ENCODE measurements at places on chromosomes 3 and 15.

DNA sequence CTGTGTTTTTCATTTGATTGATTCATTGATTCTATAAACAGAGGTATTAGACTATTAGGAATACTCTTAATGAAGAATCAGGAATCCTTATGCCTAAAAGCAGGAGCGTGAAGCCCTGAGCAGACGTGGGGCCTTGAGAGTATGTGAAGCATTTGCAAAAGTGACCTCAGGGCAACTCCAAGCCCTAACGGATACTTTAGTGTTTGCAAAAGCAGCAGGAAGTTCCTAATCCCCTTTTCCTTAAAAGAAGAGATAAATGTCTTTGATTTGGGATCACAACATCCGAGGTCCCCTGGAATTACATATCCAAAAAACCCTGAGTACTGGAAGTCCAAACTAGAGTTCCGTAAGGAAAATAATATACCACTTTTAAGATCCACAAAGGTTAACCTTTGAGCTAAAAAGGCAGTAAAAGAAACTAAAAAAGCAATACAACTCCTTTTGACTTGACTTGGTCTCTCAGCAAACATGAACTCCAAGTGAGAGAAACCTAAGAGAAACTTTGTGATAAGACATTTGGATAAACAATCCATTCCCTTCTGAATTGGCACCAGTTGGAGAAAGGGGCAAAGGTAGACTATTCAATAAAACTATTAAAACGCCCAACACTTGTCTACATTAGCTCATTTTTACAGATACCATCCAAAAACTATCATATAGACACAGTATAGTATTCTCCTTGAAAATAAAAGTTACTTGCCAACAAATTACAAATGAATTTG, 27.4 kb downstream of the PRTG start:
- H3K4me1 ChIP-seq, result no peaks in the 10 kb centered on the region
- no peak for DNase-seq
- H3K36me3 ChIP-seq, result no peaks in the 10 kb centered on the region
- no peak overlapping the region for H3K27ac ChIP-seq
- no peak overlapping the region for H3K4me3 ChIP-seq
- H3K27me3 ChIP-seq, result no peaks in the 10 kb centered on the region

DNA sequence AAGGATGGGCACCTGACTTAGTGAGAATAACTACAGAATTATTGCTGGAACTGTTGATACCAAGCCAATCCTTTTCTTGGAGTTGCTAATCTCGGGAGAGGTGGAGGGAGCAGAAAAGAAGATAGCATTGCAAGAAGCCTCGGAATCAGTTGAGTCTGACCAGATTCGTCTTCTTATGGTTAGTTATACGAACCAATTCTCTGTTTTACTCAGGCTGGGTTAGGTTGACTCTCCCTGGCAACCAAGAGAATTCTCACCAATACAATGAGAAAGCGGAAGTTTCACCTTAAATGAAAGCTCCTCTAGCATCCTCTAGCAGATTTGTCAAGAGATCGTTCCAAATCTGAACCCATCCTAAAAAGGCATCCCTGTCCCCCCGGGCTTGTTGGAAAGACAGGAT, 43.5 kb upstream of the UBE2E1 start:
- H3K4me1 ChIP-seq, result no peaks in the 10 kb centered on the region
- DNase-seq, result no peak
- H3K27ac ChIP-seq, result no peak overlapping the region
- no peaks in the 10 kb centered on the region for H3K27me3 ChIP-seq

GRCh38 chr3:179151474-179151873, 3.3 kb downstream of the PIK3CA start:
- no peak overlapping the region for H3K4me3 ChIP-seq
- peaks cover 3% of the 10 kb centered on the region for H3K4me1 ChIP-seq
- no peaks in the 10 kb centered on the region for H3K36me3 ChIP-seq
- H3K27me3 ChIP-seq, result no peaks in the 10 kb centered on the region
- no peak overlapping the region for H3K27ac ChIP-seq

DNA sequence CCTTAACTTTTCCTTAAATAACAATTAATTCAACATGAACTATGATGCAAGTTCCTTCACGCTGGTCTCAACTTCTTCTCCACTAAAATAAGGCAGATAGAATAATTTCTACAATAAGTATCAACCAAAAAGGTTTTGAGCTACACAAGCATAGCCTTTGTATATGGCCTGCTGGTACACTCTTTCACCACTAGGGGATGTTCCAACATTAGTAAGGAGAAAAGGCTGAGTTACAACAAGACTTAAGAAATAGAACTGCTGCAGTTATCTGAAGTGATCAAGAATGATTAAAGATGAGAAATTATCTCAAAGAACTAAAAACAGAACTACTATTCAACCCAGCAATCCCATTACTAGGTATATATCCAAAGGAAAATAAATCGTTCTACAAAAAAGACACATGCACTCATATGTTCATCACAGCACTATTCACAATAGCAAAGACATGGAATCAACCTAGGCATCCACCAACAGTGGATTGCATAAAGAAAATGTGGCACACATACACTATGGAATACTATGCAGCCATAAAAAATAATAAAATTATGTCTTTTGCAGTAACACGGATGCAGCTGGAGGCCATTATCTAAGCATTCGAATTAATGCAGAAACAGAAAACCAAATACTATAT, 14.4 kb downstream of the ATP13A3 start:
- H3K4me3 ChIP-seq, result no peak overlapping the region
- peaks cover 5% of the 10 kb centered on the region for H3K4me1 ChIP-seq
- DNase-seq, result no peak
- no peaks in the 10 kb centered on the region for H3K27me3 ChIP-seq

DNA sequence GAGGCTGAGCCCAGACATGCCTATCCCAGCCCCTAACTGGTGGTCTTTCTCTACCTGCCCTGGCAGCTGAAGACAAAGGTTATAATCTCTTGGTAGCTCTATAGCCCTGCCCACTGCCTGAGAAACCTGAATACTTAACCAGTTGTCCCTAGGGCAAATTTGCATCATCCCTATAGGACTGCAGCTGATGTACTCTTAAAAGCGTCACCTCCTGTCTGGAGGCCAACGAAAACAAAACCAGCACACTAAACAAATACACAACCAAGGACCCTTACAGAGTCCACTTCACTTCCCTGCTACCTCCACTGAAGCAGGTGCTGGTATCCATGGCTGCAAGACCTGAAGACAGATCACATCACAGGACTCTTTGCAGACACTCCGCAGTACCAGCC, 98.0 kb downstream of the KCNAB1 start:
- H3K27me3 ChIP-seq, result no peaks in the 10 kb centered on the region
- no peaks in the 10 kb centered on the region for H3K36me3 ChIP-seq
- no peaks in the 10 kb centered on the region for H3K4me1 ChIP-seq
- no peak overlapping the region for H3K4me3 ChIP-seq

GRCh38 chr15:83769411-83769999, 115.6 kb downstream of the ADAMTSL3 start:
- DNase-seq, result no peak
- H3K4me1 ChIP-seq, result no peaks in the 10 kb centered on the region
- H3K27me3 ChIP-seq, result no peaks in the 10 kb centered on the region
- H3K4me3 ChIP-seq, result no peak overlapping the region
- no peaks in the 10 kb centered on the region for H3K36me3 ChIP-seq
- H3K27ac ChIP-seq, result no peak overlapping the region

DNA sequence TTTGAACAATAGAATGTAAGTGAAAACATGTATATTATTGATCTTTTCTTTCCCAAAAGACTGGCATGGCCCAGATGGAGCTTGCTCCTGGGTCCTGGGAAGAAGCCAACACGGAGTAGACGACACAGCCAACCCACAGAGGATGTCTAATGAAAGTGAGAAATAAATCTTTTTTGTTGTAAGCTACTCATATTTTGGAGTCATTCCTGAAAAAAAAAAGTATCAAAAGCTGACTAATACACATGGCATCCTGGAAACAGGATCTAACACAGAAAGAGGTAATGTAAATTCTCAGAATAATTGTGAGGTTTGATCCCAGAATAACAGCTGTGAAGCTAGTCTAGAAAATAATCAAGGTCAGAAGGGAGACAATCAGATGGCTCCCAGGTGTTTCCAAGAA, 12.6 kb upstream of the FRMD5 start:
- no peaks in the 10 kb centered on the region for H3K4me1 ChIP-seq
- no peaks in the 10 kb centered on the region for H3K27me3 ChIP-seq
- no peak overlapping the region for H3K27ac ChIP-seq
- H3K36me3 ChIP-seq, result no peaks in the 10 kb centered on the region

DNA sequence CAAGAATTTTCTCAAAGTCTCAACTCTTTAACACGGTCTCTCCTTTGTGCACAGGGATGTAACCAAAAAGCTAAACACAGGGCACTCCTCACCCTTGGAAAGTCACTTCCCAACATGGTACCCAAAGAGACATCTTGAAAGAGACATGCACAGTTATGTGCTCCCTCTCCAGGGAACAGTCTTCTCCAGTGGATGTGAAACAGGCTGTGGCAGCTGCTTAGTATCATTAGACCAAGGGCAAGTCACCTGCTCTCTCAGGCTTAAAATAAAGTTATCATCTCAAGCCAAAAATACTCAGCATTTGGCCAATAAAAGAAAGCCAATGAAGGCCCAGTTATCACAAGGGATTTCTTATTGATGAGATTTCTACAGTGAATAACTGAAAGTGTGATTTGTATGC, 128.3 kb downstream of the WDR76 start:
- no peak for DNase-seq
- H3K4me1 ChIP-seq, result no peaks in the 10 kb centered on the region
- no peak overlapping the region for H3K27ac ChIP-seq

DNA sequence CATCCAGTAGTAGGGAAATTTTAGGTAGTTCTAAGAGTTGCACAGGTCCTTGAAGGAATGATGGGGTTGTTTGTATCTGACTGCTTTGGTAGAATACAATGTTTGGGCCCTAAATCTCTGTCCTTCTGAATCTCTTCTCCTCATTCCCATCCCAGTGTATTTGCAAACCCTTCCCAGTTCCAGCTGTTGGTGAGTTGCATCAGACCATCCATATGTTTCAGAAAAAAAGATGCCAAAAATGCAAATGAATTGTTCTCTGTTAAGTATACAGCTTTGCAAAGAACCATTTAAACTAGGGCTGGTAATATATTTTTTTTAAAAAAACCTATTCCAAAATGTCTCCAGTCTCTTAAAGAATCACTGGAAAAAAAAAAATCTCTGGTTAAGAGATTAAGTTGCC, 250.8 kb upstream of the FEZF2 start:
- no peak overlapping the region for H3K27ac ChIP-seq
- H3K4me3 ChIP-seq, result no peak overlapping the region
- no peaks in the 10 kb centered on the region for H3K36me3 ChIP-seq
